Stimulated activated CD4-positive, alpha-beta T cell treated with anti-CD3 and anti-CD28 coated beads, TNF-alpha, amount 100 ng/mL, for 1 hour (primary cell): ENCODE measurements at places on chromosomes 6 and 20.
A peak's percentile ranks its signal among the peaks of the same experiment; 100 is the strongest.

- no peak for DNase-seq
Observed at GRCh38 chr20:2873747-2874041, 413 bp downstream of the PTPRA start.

- no peak for DNase-seq
Observed at GRCh38 chr6:29517728-29518440, 30.1 kb upstream of the MAS1L start.

GRCh38 chr6:41228096-41228495 lies at the start of gene TREML4:
TREML4 (plus strand) TSS chr6:41228349; CDS start chr6:41228428, 79 bp downstream.
- no peak for DNase-seq

- DNase-seq: no peak
Observed at GRCh38 chr20:37244572-37244957, 17.0 kb downstream of the GHRH start.

GRCh38 chr20:11783102-11783850 lies 134.4 kb upstream of the BTBD3 start:
- DNase-seq: no peak

DNA sequence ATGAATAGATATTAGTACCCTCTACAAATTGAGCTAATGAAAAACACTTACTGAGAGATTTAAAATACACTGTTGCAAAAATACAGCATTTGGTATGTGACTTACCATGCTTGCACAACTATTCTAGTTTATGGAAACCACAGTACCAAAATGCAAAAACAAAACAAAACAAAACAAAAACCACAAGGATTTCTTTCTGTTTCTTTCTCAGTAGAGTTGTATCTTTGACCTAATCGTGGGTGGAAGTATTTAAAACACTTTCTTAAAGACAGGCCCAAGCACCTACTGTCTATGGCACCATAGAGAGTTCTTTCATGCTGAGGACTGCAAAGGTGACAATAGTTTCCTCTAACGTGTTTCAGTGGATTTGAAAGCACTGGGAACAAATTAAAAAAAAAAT lies 95.3 kb upstream of the C6orf118 start:
- no peak for DNase-seq

- DNase-seq: no peak
Observed at GRCh38 chr6:39211183-39211582, 18.1 kb downstream of the KCNK5 start.

GRCh38 chr6:22149501-22150367 lies 147.1 kb downstream of the PRL start:
- no peak for DNase-seq

- no peak for DNase-seq
Observed at GRCh38 chr6:26020329-26021000, 57.9 kb downstream of the TRIM38 start.

DNA sequence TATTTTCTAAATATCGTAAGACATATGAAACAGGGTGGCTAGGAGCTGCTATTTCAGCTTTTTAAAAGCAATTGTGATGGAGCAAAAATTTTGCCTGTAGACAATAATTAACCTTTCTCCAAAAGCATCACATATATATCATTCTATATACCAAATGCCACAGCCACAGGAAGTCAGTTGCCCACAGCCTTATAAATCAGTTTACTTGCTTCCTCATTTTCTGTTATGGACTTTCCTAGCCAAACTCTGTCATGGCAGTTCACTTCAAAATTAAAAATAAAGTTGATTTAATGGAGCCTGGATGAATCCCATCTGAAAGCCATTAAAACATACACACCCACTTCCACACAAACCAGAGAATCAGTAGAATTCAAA lies 93.4 kb upstream of the NHSL1 start:
- no peak for DNase-seq

- DNase-seq: peak; percentile 4
Observed at GRCh38 chr20:62030834-62031434, 34.7 kb downstream of the TAF4 start.

GRCh38 chr6:159821122-159821521 lies 21.0 kb downstream of the PNLDC1 start:
- DNase-seq: no peak

DNA sequence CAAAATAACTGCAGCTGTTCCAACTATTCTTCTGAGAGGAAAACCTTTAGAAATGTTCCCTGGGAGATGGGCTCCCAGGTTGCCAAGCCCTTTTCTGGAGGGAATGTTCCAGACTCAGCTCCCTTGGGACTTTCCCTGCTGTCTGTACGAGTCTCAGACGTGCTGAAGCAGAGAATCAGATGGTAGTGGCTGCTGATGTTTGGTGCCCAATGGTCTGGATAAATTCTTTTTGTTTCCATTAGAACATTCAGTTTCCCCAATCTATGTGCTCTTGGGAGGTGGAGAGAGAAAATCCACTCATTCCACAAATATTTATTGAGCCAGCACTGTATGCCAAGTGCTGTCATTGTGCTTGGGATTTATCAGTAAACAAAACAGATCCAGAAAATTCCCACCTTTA lies 40.0 kb downstream of the SNHG17 start:
- DNase-seq: no peak

- DNase-seq: no peak
Observed at GRCh38 chr6:158060455-158061360, 79.0 kb downstream of the SYNJ2 start.

DNA sequence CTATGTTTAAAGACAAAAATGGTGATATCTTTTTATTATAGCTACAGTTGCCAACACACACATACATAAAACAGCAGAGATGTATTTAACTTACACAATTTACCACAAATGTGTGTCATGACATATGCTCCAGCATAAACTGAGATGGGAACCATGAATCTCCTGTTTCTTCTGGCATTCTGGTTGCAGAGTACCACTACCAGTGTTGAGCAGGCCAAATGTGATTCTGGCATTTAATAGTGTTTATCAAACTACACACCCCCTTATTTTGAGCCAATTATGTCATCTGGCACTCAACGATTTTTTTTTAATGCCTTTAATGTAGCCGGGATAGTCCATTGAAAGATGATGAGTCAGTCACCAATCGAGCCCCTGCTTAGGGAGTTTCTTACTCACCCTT lies 59.0 kb upstream of the TPD52L1 start:
- no peak for DNase-seq

- no peak for DNase-seq
Observed at GRCh38 chr6:14447240-14447639, 329.7 kb downstream of the CD83 start.

DNA sequence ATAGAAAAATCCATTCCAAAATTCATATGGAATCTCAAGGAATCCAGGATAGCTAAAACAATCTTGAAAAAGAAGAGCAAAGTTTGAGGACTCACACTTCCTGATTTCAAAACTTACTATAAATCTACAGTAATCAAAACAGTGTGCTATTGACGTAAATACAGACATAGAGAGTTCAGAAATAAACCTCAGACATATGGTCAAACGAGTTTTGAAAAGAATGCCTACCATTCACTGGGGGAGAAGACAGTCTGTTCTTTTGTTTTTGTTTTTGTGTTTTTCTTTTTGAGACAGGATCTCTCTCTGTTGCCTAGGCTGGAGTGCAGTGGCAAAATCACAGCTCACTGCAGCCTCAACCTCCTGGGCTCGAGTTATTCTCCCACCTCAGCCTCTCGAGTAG lies 25.3 kb upstream of the PROKR2 start:
- no peak for DNase-seq

DNA sequence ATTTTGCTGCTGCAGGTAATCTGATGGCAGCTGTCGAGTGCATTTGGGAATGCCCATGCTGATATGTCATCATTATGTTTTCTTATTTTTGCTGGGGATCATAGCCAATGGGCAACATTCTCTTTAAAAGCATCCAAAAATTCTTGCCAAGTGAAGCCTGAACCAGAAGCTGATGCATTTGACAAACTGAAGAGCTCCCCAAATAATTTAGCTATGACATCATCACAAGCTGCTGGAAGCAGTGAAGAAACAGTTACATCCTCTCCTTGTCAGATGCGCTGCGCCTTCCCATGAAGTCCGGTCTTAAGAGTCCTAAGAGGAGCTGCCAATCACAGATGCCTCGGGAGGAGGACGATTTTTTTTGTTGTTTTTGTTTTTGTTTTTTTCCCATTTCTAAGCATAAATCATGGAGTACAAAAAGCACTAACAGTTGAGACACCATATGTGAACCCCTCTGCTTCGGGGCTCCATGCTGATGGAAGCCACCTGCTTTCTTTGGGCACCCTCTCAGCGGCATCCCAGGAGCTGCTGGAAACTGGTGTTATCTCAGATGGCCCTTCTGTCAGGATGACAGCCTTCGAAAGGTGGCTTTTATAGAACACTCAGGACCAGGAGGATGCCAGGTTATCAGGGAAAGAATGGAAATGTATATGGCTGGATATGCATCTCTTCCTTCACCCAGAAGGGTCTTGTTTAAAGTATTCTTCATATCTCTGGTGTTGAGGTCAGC lies 56.1 kb upstream of the FOXQ1 start:
- no peak for DNase-seq

DNA sequence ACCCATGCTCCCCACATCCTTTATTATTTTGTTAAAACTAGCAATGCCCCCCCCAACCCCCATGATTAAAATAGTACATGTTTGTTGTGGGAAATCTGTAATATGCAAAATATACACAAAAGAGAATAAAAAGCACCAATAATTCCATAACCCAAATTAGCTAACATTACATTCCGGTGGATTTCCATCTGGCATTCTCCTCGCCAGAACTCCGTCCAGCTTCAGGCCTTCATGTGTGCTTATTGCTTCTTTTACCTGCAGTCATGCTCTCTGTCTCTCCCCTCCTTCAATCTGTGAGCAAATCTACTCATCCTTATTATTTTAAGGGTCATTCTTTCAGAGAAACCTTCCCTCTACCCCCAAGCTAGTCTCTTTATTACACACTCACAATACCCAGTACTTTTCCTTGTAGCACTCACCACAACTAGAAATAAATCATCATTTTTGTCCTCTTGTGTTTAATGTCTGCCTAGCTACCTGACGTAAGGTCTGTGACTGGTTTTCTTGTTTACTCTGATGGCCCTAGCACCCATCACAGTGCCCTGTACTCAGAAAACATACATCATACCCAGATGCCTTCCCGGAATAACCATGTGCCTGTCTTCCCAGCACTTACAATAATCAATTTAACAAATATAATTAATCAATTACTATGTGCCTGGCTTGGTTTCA lies 25.6 kb upstream of the IER3 start:
- DNase-seq: no peak

GRCh38 chr20:4095639-4096038 lies 80.3 kb upstream of the RNF24 start:
- no peak for DNase-seq

DNA sequence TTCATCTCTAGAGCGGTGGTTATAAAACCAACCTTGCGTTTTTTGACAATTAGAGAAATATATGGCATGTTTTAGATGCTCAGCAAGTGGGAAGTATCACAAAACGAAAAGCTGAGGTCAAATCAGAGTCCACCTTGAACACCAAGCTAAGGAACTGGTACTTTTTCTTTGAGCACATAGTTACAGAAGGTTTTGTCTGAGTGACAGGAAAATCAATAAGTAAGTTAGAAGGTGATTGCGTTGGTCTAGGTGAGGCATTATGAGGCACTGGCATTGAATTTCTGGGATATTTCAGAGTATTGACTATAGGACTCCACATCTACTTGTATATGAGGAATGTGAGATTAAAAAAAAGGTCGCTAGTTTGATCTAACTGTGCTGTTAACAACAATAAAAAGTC lies 597 bp upstream of the HINT3 start:
- DNase-seq: no peak

- no peak for DNase-seq
Observed at GRCh38 chr20:49028684-49029083, 17.4 kb upstream of the CSE1L start.

DNA sequence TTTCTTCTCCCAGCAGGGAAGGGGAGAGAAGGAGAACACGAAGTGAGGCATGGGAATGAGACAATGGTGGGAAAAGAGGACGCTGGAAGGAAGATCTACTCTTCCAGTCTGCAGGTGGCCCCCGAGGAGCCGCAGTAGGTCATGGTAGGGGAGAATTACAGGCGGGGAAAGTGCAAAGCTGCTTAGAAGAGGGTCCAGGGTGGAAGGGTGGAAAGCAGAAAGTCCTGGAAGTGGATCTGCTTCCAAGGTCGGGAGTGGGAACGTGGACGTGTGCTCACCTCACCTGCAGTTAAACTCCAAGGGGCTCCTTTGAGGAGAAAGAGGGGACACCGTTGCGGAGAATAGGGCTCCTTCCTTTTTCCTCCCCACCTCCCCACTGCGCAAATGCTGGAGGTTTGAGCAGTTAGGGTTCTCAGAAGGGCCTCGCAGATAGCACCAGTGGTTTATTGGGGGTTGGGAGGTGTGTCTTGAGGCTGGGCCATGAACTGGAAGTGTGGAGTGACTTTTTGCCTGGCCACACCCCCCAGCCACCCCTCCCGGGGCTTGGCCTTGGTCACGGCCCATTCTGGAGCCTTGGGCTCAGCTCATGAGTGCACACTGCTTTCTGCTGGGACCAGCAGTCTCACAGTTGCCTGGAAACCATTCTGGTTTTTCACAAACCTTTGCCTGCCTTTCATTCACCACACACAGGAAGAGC lies 100.4 kb upstream of the MLN start:
- peak; percentile 10 for DNase-seq

- DNase-seq: no peak
Observed at GRCh38 chr20:50865591-50865990, 65.6 kb downstream of the ADNP start.

DNA sequence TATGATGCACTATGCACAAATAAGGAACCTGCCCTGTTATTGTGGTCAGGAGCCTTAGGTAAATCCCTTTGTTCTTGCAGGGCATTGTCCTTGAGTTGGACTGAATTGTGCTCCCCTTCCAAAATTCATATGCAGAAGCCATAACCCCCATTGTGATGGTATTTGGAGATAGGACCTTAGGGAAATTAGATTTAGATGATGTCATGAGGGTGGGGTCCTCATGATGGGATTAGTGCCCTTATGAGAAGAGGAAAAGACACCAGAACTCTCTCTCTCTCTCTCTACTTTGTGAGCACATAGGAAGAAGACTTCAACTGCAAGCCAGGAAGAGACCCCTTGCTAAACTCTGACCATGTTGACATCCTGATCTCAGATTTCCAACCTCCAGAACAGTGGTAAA lies 268.0 kb downstream of the LRFN2 start:
- DNase-seq: no peak

GRCh38 chr6:157811476-157812173 lies 11.4 kb upstream of the SNX9 start:
- no peak for DNase-seq

DNA sequence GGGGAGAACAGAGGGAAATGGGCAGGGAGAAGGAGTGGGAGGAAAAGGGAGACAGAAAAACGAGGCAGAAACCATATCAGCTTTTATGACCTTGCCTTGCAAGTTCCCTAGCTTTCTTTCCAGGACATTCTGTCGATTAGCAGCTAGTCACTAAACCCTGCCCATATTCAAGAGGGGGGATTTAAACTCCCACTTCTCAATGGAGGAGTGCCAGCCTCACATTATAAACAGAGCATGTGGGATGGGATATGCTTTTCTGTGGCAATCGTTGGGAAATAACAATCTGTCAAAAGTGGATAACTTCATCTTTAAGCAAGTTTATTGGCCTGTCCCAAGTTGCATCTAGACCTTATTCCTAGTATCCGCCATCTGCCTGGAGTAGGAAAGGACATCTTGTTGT lies 57.0 kb upstream of the TMEM170B start:
- DNase-seq: no peak

GRCh38 chr6:160733050-160733646 lies 31.1 kb downstream of the PLG start:
- no peak for DNase-seq

GRCh38 chr6:150233843-150234269 lies 91.0 kb downstream of the PPP1R14C start:
- DNase-seq: no peak
